Thymus (tissue), 14 donors: ENCODE measurements at places on chromosomes 16 and 17.

- no peak for DNase-seq
Measured at GRCh38 chr17:68710035-68710780, 109.0 kb upstream of the FAM20A start.

GRCh38 chr16:65576139-65576538 is 454.3 kb upstream of the CDH11 start:
- no peak for DNase-seq

DNA sequence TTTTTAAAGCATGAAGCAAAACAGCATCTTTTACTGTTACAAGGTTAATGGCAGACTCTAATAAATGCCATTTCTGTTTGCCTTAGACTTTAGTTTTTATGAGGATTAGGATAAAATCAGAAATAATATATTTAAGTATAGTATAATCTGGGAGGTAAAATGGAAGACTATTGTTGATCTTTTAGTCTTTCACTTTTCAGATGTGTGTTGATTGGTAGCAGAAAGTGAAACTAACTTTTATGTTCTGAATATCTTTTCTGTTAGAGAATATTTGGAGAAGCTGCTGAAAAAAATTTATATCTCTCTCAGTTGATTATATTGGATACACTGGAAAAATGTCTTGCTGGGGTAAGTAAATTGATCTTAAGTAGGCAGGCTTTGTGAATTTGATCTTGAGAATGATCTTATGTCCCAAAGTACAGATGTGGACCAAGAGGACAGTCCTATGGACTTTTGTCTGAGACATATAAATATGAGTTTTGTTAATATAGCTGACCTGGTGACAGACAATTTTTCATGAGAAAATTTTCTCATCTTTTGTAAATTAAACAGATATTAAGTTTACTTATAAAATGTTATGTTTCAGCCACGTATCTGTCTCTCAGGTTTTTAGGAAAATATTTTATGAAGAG is 64.1 kb downstream of the NF1 start:
- no peak for DNase-seq

- no peak for DNase-seq
Measured at GRCh38 chr16:53775821-53776431, 72.0 kb downstream of the FTO start.

GRCh38 chr16:86376837-86377236 is 133.5 kb upstream of the FOXF1 start:
- DNase-seq = no peak

GRCh38 chr17:9401434-9401833 is 174.2 kb downstream of the STX8 start:
- no peak for DNase-seq

DNA sequence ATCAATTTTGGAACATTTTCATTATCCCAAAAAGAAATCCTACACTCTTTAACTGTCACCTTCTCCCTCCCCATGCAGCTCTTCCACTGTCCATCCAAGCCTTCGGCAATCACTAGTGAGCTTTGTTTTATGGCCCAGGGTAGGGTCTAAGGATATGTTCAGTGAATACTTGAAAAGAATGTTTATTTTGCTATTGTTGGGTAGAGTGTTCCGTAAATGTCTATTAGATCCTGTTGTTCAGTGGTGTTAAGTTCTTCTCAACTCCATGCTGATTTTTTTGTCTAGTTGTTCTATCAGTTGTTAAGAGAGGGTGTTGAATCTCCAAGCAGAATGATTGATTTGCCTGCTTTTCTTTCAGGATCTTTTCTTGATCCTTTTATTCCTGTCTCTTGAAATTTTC is 29.9 kb downstream of the SPECC1 start:
- no peak for DNase-seq

DNA sequence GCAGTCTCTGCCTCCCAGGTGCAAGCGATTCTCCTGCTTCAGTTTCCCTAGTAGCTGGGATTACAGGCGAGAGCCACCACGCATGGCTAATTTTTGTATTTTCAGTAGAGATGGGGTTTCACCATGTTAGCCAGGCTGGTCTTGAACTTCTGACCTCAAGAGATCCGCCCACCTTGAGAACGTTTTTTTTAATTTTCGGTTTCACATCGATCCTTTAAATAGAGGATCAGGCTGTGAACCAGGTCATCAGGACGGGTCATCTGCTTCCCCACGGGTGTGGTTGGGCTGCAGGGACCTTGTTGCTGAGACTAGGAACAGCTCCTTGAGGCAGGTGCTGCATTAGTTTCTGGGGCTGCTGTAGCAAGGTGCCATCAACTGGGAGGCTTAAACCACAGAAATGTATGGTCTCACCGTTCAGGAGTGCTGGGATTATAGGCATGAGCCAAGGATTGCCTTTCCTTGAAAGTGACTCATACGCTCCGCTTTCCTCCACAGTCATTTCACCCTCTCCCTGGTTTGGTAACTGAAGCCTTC is 7.9 kb upstream of the NAGPA start:
- DNase-seq = no peak

DNA sequence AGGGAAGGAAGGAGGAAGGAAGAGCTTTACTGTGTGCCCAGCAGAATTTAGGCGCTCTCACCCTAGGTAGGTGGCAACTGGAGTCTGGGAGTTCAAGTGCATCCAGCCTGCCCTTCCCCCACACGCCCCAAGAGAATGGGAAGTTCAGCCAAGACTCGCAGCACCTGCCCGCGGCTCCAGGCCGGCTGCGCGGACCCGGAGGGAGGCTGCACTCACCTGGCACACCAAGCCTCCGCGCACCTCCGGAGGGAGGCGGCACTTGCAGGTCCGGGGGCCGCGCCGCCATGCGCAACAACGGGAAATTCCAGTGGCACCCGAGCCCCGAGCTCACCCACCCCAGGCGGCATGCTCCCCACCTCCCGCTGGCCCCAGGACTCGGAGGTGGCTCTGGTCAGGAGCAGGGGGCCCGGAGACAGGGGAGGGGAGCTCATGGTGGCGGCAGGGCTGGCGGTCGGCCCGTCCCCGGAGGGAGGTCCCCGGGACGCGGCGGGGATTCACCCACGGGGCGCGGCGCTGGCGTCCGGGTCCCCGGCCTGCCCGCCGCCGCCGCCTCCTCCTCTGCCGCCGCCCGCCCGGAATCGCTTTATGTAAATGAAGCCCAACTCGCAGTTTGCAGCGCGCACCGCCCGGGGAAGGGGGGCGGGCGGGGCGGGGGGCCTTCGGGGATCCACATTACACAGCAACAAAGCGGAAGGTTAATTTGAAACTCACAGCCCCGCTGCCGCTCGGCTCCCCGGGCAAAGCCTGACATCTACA is at the start of gene ZFHX3:
ZFHX3 (minus strand) TSS at position 593 of the 756 bp plus-strand sequence. CDS start 87,983 bp downstream, outside the sequence.
- peak; percentile 21 for DNase-seq

DNA sequence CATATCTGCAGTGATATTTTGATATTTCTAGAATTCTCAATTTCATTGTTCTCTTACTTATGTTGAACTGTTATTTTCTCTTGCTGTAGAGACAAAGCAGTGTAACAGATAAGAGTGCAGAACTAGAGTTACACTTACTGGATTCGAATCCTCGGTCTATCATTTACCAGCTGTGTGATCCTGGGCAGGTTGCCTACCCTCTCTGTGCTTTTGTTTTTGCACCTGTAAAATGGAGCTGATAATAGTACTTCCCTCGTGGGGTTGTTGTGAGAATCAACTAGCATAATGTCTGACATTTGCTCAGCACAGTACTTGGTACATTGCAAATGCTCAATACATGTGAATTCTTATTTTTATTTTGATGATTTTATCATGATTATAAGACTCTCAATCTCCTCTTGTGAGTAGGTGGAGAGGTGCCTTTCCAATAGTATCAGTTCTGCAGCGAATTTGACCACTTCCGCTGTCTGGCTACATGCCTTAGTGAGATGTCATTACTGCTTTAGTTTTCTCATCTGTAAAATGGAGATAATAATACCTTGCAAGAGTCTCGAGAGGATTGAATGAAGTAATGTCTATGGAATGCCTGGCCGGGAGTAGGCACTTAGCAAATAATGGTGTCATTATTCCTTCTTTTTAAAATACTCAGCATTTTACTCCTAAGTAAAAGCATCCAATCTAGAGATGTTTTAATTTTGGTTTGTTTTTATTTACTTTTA is 312.2 kb upstream of the MAF start:
- no peak for DNase-seq

GRCh38 chr17:17605083-17605728 is 13.7 kb upstream of the PEMT start:
- no peak for DNase-seq

GRCh38 chr17:1490643-1491442 is 1.6 kb downstream of the MYO1C start:
- DNase-seq = no peak

DNA sequence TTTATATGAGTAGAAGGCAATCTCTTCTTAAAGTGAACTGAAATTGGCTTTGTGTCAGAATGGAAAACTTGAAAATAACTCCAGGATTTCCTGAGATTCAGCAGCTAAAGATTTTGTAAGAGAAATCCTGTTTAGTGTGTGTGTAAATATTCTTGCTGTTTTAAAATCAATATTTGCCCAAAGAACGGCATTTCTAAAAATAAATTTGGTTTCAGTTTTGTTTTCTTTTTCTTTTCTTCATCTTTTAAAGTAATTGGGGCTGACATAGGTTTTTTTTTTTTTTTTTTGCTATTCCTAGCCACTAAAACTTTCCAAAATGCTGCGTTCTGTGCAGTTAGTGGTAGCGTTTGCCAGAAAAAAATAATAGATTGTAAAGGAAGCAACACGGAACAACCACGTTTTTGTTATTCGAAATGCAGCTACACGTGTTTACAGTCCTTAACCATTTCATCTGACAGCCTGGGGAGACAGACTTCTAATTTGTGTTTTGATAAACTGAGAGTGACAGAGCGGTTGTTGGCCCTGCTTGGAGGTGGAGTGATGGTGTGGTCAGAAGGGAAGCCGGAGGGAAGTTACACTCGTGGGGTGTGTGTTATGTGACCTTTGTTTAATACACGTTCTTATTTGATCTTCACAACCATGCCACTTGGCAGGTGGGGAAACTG is 21.6 kb upstream of the SMPD3 start:
- no peak for DNase-seq

GRCh38 chr16:79083508-79084299 is 516.8 kb downstream of the MAF start:
- no peak for DNase-seq

GRCh38 chr17:50066995-50067394 is 11.1 kb downstream of the ITGA3 start:
- DNase-seq = no peak

DNA sequence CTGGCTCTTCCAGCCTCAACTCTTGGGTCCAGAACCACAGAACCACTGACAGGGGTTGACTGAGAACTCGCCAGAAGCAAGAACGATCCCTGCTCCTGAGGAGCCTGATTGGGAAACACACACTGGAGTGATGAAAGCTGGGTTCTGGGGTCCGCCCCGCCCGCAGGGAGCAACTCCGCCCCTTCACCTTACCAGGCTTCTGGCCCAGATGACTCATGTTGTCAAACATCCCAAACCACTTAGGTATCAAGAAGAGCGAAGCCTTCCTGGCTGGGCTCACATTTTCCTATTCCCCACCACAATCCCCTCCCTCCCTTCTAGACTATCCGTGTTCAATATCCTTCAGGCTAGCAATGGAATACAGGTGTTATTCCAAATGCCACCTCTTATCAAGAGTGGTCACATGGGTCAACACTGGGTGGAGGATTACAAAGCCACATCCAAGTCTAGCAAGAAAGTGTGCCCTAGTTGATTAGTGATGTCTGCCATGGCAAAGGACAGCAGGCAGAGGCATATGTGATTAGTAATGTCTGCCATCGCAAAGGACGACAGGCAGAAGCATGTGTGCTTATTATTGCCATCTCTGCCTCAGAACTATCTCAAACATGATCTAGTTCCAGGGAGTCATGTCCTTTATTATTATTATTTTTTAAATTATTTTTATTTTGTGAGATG is 70.5 kb downstream of the TIMM22 start:
- no peak for DNase-seq

DNA sequence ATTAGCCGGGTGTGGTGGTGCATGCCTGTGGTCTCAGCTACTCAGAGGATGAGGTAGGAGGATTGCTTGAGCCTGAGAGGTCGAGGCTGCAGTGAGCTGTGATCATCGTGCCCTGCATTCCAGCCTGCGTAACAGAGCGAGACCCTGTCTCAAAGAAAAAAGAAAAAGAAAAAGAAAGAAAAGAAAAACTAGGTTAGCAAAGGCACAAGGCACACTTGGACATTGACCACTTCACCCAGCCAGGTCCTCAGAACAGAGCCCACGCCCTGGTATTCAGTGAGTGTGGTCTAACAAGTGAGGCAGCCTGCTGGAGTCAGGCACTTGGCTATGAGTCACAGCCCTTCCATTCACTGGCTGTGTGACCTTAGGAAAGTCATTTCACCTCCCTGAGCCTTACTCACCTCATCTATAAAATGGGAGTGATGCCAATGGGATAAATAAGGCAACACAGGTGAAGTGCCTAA is 10.4 kb downstream of the MILR1 start:
- DNase-seq = no peak

- no peak for DNase-seq
Measured at GRCh38 chr17:4944554-4945175, 3.7 kb downstream of the PFN1 start.

- no peak for DNase-seq
Measured at GRCh38 chr17:2901582-2901981, 105.3 kb downstream of the RAP1GAP2 start.

DNA sequence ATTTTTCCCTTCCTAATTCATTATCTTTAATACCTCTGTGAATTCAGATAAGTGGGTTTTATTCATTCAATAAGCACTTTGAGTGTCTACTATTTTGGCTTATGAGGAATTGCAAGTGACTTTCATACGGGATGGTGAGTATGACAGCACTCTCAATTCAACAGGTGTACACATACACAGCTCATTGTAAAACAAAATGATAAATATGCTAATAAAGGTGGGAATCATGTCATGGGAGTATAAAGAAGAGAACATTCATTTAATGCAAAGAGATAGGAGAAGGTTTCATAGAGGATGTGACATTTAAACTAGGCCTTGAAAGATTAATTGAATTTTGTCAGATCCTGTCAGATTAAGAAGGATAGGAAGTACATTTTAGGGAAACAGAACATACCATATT is 19.4 kb downstream of the NACA2 start:
- DNase-seq = no peak

GRCh38 chr16:2808181-2808580 is 8.9 kb upstream of the PRSS21 start:
- DNase-seq = no peak

DNA sequence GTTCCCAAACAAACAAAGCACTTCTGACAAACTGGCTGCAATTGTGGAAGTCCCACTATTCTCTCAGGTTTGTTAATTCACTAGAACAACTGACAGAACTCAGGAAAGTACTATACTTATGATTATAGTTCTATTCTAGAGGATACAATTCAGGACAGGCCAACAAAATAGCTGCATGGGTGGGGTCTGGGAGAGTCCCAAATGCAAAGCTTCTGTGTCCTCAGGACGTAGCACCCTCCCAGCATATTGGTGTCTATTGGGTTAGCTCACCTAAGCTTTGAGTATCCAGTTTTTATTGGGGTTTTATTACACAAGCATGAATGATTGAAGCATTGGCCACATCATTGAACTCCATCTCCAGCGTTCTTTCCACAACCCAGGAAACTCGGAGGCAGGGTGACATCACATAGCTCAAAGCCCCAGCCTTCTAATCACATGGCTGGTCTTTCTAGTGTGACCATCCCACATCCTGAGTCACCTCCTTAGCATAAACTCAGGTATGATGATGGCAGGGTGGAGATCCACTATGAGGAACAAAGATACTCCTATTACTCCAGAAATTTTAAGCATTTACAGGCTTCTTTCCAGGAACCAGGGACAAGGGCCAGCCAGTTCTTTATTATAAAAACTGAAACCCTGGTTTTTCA is 43.9 kb upstream of the CCNF start:
- DNase-seq = no peak
